ENCODE measurements at places on chromosomes 2 and 18.
A peak's percentile ranks its signal among the peaks of the same experiment; 100 is the strongest.

DNA sequence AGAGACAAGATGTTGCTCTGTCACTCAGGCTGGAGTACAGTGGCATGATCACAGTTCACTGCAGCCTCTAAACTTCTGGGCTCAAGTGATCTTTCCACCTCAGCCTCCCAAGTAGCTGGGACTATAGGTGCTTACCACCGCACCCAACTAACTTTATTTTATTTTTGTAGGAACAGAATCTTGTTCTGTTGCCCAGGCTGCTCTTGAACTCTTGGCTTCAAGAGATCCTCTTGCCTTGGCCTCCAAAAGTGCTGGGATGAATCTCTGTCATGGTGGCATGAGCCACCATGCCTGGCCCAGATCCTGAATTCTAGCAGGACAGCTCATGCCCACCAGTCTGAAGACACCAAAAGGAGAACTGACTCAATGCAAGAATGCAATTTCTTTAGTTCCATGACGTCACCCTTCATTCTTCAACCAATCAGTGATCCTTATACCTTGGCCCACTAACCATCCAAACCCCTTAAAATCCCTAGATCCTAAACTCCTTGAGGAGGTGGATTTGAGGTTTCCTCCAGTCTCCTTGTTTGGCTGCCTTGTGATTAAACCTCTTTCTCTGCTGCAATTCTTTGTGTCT, 25.6 kb upstream of the CXXC1 start:
- no peak for DNase-seq

DNA sequence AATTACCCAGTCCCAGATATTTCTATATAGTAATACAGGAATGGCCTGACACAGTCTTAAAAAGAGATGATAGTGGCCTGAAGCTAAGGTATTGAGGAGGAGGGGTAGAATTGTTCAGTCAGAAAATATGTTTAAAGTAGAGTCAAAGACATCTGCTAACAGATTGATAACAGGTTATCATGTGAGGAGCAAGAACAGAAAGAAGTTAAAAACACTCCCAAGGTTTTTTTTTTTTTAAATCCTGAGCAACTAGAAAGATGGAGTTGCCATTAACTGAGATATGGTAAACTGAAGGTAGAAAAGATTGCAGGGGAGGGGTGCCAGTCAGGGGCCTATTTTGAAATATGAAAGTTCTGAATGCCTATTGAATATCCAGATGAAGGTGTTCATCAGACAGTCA, 43.1 kb downstream of the SP3 start:
- DNase-seq = no peak

DNA sequence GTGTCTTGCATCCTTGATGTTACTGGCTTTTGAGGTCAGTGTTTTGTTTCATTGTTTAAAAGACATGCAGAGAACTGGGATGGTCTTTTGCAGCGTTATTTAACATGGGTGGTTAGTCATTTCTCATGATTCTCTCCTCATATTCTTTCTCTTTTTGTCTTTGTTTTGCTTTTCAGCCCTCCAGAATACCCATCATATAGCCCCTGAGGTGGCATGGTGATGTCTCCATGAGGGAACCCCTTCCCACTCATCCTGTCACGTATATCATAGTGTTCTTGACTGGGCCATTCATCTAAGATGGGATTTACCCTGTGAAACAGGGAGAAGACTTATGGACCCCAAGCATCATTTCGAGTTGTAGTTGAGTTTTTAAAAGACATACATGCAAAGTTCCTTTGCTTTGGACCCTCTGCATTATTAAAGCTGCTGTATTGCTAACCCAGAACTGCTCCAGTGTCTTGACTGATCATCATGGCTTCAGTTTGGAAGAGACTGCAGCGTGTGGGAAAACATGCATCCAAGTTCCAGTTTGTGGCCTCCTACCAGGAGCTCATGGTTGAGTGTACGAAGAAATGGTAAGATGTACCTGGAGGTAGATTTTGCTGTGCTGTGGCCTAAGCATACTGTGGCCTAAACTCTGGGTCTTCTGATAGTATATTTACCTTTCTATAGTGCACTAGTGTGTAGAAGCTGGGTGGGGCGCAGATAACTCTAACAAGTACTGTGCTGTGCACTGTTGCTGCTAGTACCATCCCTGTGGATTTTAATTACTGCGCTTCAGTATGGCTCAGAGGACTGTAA, 1.4 kb downstream of the EHBP1 start:
- DNase-seq = no peak

GRCh38 chr2:29024882-29025430, 43.9 kb downstream of the TOGARAM2 start:
- no peak for DNase-seq

DNA sequence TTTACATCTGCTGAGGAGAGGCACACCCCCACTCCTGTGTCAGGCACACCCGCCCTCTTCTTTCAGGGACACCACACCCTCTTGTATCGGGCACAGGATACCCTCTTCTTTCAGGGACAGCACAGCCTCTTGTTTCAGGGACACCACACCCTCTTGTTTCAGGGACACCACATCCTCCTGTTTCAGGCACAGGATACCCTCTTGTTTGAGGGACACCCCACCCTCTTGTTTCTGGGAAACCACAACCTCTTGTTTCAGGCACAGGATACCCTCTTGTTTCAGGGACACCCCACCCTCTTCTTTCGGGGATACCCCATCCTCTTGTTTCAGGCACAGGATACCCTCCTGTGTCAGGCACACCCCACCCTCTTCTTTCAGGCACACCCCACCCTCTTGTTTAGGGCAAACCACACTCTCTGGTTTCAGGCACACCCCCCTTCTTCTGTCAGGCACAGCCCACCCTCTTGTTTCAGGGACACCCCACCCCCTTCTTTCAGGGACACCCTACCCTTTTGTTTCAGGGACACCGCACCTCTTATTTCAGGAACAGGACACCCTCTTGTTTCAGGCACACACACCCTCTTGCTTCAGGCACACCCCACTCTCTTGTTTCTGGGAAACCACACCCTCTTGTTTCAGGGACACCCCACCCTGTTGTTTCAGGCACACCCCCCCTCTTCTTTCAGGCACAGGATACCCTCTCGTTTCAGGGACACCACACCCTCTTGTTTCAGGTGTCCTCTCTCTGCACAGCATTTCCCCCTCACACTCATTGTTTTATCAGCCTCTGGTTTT, 96.2 kb downstream of the TPO start:
- no peak for DNase-seq

- DNase-seq = no peak
Measured at GRCh38 chr2:216082805-216083204, 1.1 kb downstream of the TMEM169 start.

- DNase-seq = no peak
Measured at GRCh38 chr2:42622943-42623676, 54.7 kb downstream of the MTA3 start.

- DNase-seq = no peak
Measured at GRCh38 chr18:75390854-75391253, 36.6 kb downstream of the SMIM21 start.

GRCh38 chr2:103627301-103627700, 865.5 kb downstream of the TMEM182 start:
- DNase-seq = no peak

DNA sequence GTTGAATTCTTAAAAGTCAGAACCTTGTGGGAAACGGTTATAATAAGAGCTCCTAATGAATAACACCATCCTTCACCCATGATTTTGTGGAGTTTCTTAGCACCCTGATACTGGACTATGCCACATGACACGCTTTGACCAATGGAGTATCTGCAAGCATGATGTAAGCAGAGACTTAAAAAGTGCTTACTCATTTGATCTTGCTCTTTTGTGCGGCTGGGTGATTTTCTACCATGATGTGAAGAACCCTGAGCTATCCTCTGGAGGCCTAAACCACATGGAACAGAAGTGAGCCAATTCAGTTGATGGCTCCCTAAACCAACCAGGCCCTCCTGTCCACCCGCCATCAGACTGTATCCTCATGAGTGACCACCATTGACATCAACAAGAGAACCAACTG, 70.9 kb downstream of the TCF4 start:
- DNase-seq = no peak

- no peak for DNase-seq
Measured at GRCh38 chr18:70036771-70037347, 89.2 kb upstream of the CD226 start.

- peak; percentile 21 for DNase-seq
Measured at GRCh38 chr2:63789338-63790020, 52.2 kb upstream of the UGP2 start.

GRCh38 chr18:3392467-3392855, 57.5 kb upstream of the TGIF1 start:
- no peak for DNase-seq

DNA sequence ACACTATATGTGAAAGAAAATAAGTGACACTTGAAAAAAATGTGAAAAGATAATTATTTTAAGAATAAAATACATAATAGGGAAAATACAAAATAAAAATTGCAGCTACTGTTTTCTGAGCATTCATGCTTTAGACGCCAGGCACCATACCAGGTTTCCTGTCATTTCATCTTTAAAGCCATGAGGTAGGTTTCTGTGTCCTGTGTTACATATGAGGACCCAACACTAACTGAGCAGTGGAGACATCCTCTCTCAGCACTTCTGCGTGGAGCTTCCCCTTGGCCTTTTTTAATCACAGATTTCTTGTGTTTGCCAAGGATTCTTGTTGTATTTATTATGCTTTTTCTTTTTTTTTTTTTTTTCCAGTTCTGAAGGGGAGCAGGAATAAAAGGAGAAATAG, 117.3 kb downstream of the FAM117B start:
- DNase-seq = no peak

DNA sequence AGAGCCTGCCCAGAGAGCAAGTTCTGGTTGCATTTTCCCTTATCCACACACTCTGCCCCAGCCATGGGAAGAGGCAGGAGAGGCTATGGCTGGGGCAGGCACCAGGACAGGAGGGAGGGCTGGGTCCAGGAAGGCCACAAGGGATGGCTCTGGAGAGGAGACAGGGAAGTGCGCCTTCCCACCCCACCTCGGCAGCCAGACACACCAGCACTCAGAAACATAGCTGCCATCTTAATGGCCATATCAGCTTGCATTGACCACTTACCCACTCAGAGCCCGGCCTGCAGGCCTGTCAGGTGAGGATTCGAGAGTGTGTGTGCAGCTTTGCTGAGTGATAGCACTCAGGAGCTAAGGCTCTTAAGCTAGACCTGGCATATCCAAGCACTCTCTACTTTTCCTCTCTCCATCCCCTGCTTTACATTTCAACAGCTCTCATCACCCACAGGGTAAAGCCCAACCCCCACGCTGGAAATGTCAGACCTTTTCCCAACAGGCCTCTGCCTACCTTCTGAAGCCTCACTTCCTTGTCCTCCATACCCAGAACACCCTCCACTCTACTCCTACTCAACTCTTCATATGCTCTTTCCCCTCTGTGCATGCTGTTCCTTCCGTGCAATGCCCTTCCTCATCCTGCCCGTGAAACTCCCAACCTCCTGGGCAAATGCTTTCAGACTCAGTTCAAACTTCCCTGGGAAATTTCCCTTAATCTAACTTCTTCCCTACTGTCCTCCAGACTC, 147.9 kb downstream of the TNS1 start:
- no peak for DNase-seq

- DNase-seq = no peak
Measured at GRCh38 chr18:11322716-11323115, 173.3 kb upstream of the PIEZO2 start.

DNA sequence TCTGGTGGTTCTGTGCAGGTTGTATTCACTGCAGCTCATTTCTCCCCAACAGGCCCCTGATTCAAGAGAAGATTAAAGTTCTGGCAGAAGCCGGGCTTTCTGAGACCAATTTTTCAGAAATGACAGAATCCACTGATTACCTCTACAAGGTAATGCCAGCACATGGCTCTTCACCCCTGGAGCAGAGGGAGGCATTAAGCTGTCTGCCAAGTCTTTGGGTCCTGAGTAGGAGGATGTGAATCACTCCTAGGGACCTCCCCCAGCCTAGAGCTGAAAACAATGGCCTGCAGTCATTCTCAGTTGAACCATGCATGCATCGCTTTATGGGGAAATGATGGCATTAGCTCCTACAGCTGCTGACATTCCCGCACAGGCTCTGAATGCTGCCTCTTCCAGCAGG, 20.5 kb upstream of the RPL37A start:
- peak; percentile 64 for DNase-seq
